ENCODE measurements at places on chromosomes 7 and 10.

DNA sequence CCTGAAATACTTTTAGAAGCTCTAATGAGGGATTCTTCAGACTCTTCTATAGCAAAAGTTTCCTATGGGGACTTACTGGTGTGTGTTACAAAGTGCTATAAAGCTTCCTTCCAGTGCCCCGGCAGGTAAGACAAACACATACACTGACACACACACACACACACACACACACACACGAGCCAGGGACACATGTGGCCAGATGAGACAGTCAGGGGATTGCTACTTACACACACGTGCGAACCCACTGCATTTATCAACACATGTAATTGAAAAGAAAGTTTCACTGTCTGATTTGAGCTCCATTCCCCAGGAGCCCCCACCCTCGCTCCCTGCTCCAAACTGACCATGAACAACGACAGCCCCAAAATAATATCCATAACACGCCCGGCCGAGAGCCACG is 119.8 kb downstream of the PRPF18 start:
- no peak for DNase-seq

DNA sequence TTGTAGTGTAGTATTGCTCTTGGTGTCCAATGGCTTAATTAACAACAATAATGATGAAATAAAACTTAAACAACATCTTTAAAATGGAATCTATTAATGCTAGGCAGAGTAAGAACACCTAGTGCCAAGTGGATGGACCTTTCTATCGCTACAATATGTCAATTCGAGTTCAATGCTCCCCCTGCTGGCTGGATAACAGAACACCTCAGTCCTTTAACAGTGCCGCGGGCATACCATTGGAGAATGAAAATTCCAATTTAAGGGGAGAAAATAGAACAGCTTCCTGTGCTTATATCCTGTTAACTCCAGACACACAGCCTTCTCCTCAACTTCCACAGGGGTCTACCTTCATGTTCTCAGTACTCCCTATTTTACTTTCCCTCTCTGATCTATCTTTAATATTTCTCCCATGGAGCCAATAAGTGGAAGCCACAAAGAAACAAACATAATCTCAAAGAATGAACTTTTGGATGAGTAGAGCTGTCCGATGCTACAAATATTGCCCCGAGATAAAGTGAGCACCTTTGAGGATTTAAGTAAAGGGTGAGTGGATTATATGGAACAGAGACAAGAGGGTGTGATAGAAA is 41.4 kb downstream of the COL1A2 start:
- DNase-seq: peak; percentile 7

GRCh38 chr10:11093771-11094736 is 76.4 kb downstream of the CELF2 start:
- no peak for DNase-seq

GRCh38 chr7:67493366-67493765 is 496.7 kb downstream of the TYW1 start:
- no peak for DNase-seq

GRCh38 chr10:124283949-124284250 is 134.8 kb downstream of the OAT start:
- no peak for DNase-seq

GRCh38 chr7:70624500-70625103 is 507.3 kb upstream of the GALNT17 start:
- no peak for DNase-seq

DNA sequence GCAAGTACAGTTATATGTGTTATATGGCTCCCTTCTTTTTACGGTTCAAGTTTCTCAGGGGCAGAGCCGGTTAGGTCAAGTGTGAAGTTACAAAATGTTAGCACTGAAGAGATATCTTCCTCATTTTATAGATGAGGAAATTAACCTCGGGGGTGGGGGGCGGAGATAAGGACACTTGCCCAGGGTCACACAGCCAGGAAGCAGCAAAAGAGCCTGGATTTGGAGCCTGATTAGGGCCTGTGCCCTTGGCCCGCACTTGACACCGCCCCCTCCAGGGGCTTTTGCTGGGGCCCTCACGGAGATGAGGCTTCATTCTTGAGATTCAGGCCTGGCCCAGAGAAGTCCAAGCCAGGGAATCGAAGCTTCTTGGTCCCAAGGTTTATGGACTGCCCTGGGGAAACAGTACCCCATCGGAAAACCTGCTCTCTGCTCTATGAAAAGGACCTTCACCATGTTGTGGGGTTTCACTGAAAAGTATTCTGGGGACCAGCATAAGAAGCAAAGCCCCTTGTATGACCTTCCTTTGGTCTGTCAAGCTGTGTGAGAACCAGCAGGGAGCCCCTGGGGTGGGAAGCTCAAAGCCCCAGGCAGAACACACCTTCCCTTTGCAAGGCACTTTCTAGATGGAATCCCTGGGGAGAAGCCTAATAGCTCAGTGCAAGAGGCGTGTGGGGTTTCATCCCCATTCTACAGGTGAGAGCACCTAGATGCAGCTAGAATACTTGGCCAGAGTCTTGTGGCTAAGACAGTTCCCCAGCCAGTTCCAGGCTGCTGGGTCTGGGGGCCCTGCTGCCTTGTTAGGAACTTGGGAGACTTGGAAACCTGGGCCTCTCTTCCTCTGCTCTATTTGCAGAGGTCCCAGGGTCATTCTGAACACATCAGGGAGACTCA is 21.9 kb downstream of the UNC5B start:
- DNase-seq: no peak

DNA sequence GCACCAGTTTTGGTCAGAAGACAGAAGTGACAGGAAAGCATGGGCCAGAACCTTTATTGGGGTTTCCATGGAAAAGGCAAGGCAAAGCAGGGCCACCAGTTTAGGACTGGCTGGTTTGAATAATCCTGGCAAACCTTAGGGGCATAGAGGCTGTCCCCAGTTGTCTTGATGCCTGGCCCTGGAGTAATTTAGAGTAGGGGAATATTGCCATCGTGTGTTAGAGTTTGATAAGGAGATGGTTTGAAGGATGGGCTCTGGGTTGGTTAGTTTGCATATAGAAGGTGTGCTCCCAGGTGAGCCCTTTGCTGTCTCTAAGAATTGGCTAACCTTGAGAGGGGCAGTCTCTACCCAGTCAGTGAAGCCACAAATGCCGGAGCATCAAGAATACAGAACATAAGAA is 79.6 kb downstream of the ZNF777 start:
- no peak for DNase-seq

DNA sequence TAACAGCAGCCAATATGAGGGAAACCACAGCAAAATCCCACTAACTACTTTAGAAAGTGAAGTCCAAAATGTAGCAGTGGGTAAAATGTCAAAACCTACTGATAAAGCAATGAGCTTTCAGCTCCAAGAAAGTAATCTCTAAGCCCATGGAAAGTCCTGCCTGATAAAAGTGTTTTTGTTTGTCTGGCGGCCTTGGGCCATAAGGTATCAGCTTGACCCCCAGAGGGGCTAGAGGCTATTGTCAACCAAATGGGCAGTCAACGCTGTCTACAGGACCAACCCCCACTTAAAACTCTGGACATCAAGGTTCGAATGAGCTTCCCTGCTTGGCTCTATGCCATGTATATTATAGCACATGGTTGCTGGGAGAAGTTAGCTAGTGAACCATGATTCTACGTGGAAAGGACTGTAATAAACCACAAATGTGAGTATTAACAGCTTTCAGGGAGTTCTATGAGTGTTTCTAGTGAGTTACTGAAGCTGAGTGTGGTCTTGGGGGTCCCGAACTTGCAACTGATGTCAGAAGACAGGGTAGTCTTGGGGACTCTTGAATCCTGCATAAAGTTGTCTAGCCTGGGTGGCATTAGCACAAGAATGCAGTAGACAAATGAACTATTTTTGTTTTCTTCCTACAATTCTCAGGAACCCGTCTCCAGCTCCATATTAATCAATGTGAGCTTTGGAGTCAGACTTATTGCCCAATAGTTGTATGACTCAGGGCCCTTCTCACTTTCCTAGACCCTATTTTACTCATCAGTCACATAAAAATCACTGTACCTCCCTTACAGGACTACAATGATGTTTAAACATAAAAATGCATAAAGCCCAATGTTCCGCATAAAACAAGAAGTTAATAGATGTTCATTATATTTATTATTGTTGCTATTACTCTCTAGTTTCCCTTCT is 164.9 kb downstream of the DGKI start:
- DNase-seq: no peak

GRCh38 chr10:81828251-81828650 is 46.7 kb upstream of the NRG3 start:
- DNase-seq: no peak

- no peak for DNase-seq
Measured at GRCh38 chr10:132585732-132586722, 48.4 kb downstream of the INPP5A start.

- no peak for DNase-seq
Measured at GRCh38 chr7:100888988-100889750, at the start of gene UFSP1. TSS of gene UFSP1 (minus strand) at chr7:100889715. CDS start at chr7:100889271, 444 bp downstream.

DNA sequence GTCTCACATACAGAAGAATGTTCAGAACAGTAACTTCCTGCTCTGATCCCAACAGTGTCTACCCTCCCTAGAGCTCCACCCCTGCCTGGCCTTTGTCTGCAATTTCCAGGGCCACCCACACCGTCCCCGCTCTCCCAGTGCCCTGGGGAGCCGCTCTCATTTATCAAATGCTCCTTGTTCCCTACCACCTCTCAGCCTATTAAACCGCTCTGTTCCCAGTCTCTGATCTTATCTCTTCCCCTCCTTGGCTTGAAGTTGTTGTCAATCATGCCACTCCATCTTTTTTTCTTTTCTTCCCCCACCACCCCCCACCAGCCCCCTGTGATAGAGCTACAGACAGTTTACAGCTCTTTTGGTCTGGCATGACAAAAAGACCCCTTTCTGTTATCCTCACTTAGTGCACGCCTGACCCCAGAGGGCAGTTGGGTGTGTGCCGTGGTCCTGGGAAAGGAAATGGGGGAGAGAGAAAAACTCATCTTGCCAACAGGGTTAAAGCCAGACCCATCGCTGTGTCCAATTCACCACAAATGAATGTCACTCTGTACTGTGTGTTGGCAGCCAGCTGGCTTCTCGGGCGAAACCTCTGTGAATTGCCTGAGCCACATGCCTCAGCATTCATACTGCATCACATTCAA is 28.8 kb upstream of the HECTD2 start:
- no peak for DNase-seq

DNA sequence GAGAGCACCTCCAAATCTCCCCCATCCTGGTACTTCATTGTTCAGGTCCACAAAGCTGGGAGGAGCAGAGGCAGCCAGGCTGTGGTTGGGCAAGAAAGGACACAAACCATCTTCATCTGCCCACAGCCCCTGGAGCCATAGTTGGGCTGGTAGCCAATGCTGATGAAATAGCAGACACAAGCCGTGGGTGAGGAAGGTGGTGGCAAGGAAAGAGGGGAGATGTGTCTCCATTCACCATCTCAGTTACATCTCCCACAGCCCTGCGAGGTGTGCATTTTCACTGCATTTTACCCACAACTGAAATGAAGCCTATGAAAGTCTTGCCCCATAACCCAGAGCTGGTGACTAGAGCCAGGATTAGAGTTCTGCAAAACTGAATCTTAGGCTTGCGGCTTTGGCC is 35.0 kb downstream of the PIK3AP1 start:
- DNase-seq: no peak

DNA sequence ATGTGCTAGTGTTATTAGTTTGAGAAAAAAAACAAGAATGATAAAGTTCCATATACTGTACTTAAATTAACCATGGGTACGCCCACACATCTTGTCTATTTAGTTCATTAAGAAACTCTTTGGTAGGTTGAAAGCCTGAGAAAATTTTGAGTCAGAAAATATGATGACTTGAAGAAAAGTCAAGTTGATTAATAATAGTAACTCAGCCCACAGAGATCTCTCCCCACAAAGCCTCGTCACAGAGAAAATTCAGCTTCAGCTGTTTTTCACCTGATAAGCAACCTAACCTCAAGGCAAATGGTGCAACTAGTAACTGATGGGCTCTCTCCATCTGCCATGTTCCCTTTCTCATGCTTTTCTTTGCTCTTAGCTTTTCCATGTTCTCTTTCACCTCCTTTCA is 1021.6 kb downstream of the GATA3 start:
- no peak for DNase-seq

DNA sequence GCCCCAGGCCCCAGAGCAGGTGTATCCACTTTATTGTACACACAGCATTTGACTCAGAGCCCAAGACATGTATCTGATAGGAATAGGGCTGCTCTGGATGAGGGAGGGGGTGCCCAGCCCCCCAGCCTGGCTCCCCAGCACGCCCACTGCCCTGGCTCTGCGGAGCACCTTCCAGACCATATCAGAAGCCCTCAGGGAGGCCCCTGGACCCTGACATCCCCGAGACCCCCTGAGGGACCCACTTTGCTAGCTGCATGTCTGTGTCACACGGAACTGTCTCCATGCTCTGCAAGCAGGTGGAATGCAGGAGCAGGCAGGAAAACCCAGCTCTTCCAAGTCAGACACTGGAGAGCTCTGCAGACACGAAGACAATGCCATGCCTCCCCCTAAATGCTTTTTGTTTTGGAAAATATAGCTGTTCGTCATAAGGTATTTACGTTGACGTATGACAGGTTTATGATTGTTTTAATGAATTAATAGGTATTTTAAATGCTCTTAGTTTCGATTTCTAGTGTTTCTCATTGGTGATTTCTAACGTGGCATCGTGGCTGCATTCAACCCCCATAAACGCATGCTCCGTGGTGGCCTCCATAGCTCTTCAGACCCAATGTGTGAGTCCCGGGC is 92.8 kb upstream of the INSIG1 start:
- DNase-seq: no peak

GRCh38 chr10:30403494-30403893 is 30.5 kb upstream of the MAP3K8 start:
- no peak for DNase-seq

DNA sequence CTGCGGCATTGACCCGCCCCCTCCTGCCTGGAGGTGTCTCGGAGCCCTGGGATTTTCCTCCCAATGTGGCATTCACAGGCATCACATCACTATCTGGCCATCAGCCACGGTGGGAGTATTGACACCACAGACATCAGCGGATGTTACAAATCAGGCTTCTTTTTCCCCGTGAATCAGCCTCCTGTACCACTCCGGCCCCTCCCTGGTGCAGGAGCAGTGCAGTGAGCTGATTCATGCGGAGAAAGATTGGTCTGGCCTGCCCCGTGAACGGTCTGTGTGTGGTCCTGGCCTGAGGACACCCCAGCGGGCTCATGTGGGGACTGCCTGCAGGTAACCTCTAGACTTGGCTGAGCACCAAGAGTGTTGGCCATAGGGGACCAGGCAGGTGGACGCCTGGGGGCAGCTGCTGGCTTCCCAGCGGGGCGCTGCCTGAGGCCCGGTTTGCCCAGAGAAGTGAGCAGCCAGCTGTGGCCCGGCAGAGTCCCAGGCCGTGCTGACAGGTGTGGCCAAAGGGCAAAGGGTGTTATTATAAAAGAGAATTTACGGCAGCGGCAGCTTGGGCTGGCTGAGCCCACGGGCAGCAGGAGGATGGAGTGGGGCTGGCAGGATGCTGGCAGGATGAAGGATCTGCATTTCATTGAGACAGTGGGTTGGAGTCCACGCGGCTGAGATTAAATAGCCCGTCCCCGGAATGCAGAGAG is 32.1 kb upstream of the GNA12 start:
- no peak for DNase-seq

DNA sequence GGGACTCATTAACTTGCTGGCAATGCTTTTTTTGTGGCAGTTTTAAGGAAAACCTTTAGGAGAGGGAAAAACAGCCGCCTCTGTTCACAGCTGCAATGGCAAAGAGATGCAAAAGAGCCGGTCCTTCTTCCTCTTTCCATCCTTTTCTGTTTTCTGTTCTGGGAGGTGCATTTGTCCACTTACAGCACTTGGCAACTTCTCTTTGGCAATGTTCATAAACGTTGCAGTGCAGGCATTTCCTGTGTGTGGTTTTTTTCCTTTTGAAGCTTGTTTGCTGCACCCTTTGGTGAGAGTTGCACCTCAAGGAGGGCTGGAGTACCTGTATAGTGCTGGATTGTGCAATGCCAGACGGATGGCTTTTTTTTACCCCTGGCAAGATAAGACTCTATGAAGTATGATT is 53.9 kb upstream of the HABP2 start:
- no peak for DNase-seq

GRCh38 chr7:25988640-25989039 is 163.4 kb upstream of the NFE2L3 start:
- DNase-seq: no peak
